Esophagus muscularis mucosa (tissue), 4 donors: ENCODE measurements at places on chromosomes 5 and 9. TPM values are rescaled to one million over a fixed set of nuclear protein-coding genes. Genes with fewer than 3 reads are reported as not detected.

The TEX48 gene
- not detected for total RNA-seq

The NTRK2 gene
- 1.2 TPM for total RNA-seq

- H3K27me3 ChIP-seq, result no peaks in the 10 kb centered on the region
- no peak for DNase-seq
- H3K36me3 ChIP-seq, result no peaks in the 10 kb centered on the region
- H3K4me1 ChIP-seq, result no peaks in the 10 kb centered on the region
- no peak overlapping the region for H3K27ac ChIP-seq
Measured at GRCh38 chr5:64914396-64914795, 145.7 kb downstream of the CWC27 start.

DNA sequence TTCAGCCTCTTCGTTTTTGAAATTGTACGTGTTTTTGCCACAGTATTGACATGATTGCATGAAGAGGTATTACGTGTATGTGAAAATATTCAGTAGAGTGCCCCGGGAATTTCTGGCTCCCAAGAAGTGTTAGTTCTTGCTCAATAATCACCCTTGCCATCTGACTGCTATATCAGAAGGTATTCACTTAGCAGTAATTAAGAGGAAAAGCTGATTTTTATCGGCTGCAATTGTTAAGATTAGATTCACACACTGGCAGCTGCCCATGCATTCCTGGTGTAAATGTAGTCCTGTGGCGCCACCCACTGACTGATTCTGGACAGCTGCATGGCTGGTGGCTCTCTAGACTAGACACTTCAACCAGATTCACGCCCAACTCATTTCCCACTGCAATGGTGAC, 440.1 kb upstream of the ADAMTS16 start:
- H3K4me3 ChIP-seq, result no peak overlapping the region
- H3K27me3 ChIP-seq, result no peaks in the 10 kb centered on the region
- H3K4me1 ChIP-seq, result no peaks in the 10 kb centered on the region
- no peak for DNase-seq

DNA sequence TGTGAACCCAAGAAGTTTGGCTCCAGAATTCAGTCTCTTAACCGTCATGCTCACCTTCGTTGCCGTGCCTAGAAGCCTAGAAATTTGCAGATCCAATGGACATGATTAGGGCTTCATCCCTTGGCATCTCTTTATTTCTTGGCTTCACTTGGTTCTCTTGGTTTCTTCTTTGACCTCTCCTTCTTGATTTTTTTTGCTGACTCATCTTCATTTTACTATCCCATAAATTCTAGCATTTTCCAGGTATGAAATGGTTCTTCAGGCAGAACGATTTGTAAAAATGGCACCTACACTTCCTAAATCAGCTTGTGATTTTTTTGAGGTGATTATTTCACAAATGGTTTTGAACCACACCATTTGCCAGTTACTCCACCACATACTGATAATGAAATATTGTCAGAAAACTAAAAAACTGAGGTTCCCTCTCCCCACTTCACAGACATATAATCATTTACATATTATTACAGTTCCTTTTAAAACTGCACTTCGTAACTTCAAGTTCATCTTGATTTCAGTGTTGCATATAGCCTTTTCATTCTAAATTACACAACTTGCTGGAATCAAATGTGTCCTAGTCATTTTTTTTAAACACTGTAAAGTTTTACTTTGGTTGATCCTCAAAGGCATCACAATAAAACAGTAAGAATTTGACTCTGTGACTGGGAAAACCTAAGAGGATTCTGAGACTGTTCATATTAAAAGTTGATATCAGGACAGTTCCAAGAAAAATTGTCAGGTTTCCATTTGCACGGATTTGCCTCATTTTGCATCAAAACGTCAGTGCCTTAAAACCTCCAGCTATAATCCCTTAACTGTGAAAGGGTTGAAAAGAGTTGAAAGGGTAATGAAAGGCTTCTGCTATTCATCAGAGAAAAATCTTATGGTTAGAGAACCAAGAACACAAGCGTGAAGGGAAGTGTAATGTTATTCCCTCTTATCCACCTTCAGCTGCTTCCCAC, 8.9 kb upstream of the NREP start:
- no peak overlapping the region for H3K4me3 ChIP-seq
- H3K27me3 ChIP-seq, result no peaks in the 10 kb centered on the region
- no peak overlapping the region for H3K27ac ChIP-seq
